ENCODE measurements at places on chromosomes 7 and 10. TPM values are rescaled to one million over a fixed set of nuclear protein-coding genes. Genes with fewer than 3 reads are reported as not detected.

MYO1G gene
- total RNA-seq: 31.5 TPM

SYCE1 gene
- total RNA-seq: 21.0 TPM

SLC35G1 gene
- 3.6 TPM for total RNA-seq

EIF4H gene
- 123 TPM for total RNA-seq

ARHGAP22 gene
- total RNA-seq: 2.1 TPM

MKX gene
- total RNA-seq: not detected

PCLO gene
- 14.1 TPM for total RNA-seq

DLX5 gene
- not detected for total RNA-seq
